ENCODE measurements at places on chromosomes 6 and 20.

DNA sequence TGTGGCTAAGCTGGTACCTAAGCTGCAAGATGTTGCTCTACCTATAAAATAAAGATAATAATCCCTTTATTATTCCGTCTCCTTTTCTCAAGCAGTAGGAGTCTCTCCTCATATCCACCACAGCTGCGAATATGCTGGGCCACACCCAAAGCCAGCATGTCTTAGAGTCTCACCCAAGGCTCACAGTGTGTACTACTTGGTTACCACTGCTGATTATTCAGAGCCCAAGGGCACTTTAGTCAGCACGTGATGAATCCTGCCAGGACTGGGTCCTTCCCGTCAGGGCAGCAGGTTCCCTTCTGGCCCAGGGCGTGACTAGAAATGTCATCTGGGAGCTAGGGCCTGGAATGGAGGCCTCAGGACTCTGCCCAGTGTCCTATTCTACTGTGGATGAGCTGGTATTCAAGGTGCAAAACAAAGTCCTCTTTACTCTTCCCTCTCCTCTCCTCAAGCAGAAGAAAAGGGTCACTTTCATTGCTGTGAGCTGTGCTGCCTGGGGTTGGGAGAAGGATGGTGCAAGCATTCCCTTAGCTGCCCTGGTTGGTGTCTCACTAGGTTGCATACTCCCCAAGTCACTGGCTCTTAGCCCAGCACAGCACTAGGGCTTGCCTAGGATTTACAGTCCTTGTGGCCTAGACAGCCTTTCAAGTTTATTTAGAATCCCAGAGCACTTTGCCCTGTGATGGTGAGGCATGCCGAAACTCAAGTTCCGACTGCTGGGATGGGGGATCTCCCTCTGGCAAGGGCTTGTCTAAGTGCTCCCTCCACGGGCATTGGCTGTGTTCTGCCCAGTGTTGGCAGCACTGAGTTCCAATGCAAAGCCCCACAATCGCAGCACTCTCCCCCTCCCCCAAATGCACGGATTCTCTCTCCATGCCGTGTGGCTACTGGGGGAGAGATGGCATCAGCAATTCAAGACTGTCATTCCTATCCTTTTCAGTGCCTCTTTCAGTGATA is 320.2 kb downstream of the BTBD9 start:
- DNase-seq: no peak

DNA sequence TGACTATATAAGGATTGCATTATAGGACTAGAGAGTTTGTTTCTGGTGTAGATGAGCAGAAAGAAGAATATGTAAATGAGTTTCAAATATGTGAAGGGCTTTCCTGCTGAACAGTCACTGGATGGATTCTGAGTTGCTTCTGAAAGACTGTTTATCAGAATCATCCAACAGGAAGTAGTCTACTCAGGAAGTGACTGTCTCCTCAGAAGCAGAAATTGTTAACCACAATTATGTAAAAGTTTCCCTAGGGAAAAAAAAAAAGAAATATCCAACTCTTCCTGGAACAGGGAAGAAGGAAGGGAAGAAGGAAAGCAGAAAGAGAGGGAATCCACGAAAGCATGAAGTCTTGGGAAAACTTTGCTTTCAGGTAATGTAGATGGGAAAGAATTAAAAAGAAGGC is 138.9 kb downstream of the TENT5A start:
- no peak for DNase-seq

DNA sequence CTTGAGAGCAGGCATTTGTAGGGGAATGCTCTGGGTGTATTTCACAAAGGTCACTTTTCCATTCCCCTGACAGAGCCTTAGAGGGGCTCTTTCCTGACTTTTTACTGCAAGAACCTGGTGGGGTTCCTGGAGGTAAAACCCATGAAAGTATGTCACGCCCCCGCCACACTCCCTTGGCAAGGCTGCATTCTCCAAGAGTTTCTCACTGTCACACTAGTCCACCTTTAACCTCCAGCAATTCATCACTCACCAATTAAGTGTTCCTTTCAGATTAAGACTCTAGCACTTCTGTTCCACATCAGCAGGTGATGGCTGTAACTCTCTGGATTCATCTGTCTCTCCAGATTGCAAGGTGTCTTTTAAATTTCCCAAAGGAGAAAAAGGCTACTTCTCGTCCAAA is 32.7 kb upstream of the NKX2-4 start:
- no peak for DNase-seq

DNA sequence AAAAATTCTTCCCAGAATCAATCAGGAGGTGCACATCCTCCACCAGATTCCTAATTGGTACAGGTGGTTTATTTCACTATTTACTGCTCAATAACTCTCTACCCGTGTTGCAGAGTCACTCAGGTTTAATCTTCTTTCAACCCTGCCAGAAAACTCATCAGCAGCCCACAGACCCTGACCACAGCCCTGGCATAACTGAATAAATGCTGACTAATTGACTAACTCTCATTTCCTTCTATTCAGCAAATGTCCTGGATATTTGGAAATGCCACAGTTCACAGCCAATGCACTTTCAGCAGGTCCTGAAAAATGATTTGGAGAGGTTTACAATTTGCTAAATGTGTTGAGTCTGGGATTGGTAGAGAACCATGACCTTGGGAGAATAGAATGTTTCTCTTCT is 62.3 kb downstream of the TRMT6 start:
- no peak for DNase-seq

- peak; percentile 12 for DNase-seq
Observed at GRCh38 chr20:44819936-44820335, 9.6 kb upstream of the RIMS4 start.

GRCh38 chr6:20252311-20252710 is 40.0 kb upstream of the MBOAT1 start:
- DNase-seq: no peak

GRCh38 chr6:90461383-90461782 is 125.5 kb downstream of the MAP3K7 start:
- DNase-seq: no peak

GRCh38 chr6:85419046-85419759 is 30.7 kb upstream of the NT5E start:
- DNase-seq: no peak

- DNase-seq: no peak
Observed at GRCh38 chr6:118940770-118941169, 5.8 kb upstream of the MCM9 start.

DNA sequence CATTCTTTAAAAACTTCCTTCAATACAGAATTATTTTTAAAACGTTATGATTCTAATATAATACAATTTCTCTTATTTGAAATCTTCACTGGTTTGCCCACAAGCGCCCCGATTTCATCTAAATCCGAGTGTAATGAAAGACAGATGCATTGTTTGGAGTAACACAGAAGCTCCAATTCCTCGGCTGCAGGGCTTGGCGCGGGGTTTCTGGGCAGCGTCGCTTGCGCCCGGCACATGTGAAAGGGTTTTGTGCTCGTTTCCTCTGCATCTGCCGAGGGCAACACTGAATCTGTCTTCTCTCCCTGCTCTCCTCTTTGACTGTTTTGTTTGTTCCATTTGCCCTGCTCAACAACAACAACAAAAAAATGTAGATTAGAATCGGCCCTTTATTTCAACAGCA is 248.6 kb upstream of the QKI start:
- no peak for DNase-seq

Data from activated CD8-positive, alpha-beta memory T cell treated with anti-CD3 and anti-CD28 coated beads, Interleukin-2, amount 50 U/mL, for 48 hours (primary cell).